Activated CD4-positive, CD25-positive, alpha-beta regulatory T cell treated with anti-CD3 and anti-CD28 coated beads, Interleukin-2, amount 50 U/mL, for 16 hours (primary cell): ENCODE measurements at places on chromosomes 11 and 22.

DNA sequence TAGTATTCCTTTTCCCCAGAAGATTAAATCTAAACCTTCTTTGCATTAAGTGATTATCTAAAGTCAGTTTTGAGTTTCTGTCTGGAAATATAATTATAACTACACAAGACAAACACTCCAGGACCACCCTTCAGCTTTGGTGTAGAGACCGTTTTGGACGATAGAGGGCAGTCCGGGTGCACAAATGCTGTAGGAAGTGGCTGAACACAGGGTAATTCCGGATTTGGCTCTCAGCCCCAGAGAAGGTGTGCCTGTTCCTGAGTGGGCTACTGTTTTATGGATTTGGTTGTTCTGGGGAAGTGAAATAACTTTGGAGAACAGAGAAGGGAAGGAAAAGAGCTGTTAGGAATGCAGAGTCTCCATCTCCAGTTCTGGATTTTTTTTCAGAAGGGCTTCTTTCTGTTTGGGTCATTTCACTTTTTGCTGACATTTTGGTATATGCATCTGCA lies 14.8 kb downstream of the EXT2 start:
- peak; percentile 10 for DNase-seq

DNA sequence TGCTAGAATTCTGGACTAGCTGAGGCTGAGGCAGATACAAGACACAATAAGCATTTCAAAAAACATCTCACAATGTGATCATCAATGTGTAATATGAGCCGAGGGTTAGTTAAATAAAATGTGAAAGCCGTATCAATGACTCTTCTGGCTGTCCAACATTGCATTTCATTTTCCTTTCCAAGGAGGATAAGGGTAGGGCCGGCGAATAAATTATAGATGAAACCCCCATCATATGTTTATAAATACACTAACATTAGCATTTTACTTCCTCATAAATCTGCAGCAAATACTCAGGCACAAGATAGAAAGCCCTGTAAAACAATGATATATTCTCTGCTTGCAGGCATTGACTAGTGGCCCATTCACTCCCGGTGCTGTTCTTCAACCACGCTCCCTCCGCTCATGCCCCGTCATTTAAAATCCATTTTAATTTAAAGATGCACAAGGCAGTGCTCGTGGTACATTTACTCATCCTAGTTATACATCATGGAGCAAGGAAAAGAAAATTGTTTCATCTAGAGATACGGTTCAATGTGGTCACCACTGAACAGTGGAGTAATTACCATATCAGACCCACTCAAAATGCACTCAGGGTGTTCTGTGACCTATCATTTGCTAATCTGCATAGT lies 59.9 kb upstream of the RCN1 start:
- DNase-seq = no peak

- peak; percentile 84 for DNase-seq
These were observed at the start of gene GPR137 for GRCh38 chr11:64284962-64285884. Gene GPR137 (plus strand): TSS chr11:64285848. CDS start chr11:64286525, 677 bp downstream.

DNA sequence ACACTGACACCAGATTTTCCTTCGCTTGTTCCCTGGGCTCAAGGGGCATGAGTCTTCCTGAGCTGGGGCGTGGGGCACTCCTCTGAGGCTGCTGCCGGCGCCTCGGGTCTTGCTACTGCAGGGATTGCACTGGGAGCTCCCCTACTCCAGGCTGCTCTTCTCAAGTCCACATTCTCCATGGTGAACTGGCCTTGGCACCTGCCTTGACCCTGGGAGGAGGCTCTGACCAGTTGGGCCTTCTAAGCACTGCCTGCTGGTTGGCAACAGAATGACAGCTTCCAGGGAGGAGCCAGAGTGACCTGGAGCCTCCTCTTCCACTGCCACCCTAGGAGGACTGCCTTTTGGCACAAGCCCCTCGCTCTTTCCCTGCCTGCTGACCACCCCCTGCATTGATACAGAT lies 9.5 kb downstream of the FREY1 start:
- no peak for DNase-seq

- DNase-seq = no peak
These were observed 400.3 kb downstream of the BRD1 start for GRCh38 chr22:49427341-49427740.
